ENCODE measurements at places on chromosomes 5 and 9.

DNA sequence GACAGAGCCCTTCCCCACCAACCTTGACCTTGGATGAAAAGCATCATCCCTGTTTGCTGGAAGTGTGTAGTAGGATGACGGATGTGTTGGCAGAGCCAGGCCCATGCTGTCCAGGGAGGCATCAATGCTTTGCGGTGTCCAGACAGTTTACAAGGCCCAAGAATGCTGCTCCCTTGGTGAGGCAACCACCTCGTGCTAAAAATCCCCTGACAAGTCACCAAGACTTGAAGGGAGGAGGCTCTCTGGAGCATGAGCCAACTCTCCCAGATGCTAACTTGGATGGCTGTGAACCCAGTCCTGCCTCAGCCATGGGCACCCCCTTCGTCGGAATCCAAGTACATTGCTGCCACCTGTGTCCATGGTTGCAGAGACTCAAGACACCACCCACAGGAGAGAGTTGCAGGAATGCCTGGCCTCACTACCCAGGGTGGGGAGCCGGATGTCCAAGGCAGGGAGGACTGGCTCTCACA, 9.5 kb upstream of the NKD2 start:
- no peak for DNase-seq

GRCh38 chr5:159179529-159180305, 29.6 kb downstream of the RNF145 start:
- no peak for DNase-seq

DNA sequence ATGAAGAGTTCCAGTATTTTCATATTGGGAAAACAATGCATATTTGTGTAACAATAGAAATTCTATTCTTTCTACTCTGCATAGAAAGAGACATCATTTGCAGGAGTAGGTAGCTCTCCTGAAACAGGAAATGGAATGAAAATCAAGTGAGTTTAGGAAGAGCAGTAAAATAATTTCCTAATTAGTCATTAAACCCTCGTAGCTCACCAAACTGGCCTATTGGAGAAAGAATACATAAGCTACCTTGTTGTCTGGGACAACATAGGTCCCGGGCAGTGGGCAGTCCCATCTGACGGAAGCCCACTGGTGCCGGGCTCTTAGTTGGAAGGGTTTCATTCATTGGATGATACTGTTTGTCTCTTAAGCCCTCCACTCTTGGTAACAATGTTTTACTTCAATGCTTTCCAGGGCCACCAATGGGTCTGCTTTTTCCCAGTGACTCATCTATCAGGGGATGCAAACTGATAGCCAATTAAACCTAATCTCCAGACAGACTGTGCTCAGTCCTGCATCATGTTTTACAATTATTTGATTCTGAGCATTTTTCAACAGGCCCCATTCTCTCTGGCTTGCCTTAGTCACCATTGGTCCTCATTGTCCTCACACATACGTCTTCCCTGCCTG, 46.5 kb downstream of the GNA14 start:
- no peak for DNase-seq

- no peak for DNase-seq
These were observed 30.9 kb downstream of the KCTD16 start for GRCh38 chr5:144201588-144201987.

DNA sequence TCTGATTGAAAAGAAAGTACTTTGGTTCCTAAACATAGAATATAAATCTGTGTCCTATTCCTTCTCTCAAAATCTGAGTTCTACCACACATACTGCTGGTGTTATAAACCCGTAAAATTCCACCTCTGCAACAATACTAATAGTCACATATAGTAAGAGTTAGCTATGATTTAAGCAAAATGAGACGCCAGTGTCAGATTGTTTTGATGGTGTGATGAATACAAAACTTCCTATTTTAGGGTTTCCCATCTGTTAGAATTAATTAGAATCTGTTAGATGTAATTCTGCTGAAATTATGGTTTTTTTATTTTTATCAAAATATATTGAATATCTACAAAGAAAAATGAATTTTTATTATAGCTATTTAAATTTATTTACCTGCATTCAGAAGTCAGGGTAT, 26.7 kb downstream of the ARSK start:
- no peak for DNase-seq

GRCh38 chr9:72257814-72258213, 107.2 kb downstream of the ZFAND5 start:
- DNase-seq = no peak

- DNase-seq = no peak
These were observed 95.7 kb upstream of the EGFLAM start for GRCh38 chr5:38162625-38163024.

DNA sequence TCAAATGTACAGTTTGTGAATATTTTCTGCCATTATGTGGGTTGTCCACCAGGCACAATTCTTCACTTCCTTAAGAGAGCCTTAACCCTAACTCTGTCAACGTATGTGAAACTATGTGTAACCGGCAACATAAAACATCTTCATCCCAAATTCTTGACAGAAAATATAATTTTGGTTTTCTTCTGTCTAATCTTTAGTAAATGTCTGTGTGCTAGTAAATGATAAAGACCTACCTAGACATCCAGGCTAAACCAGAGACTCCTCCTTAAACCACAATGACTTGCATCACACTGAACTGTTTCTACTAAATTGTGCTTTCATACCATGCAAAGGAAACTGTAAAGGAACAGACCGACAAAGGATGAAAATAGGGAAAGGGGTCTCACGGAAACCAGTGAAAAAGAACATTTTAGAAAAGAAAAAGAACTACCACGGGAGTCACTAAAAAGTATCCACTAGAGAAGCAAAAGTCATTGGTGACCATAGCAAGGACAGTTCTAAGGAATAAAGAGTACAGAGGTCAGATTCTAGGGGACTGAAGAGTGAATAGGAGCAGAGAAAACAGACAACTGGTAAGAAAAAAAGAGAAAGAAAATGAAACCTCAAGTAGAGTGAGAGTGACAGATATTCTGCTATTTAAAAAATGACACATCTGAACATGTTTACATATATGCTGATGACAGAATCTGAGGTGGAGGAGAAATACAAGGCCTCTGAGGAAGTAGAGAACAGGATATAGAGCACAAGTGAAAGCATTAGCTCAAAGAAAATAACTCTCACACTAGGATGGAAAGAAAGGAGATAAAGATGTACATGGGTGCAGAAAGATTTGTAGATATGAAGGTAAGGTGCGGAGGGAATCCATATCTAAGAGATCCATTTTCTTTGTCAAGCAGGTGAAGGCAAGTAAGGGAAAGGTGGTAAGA, 49.4 kb downstream of the FNIP1 start:
- no peak for DNase-seq

DNA sequence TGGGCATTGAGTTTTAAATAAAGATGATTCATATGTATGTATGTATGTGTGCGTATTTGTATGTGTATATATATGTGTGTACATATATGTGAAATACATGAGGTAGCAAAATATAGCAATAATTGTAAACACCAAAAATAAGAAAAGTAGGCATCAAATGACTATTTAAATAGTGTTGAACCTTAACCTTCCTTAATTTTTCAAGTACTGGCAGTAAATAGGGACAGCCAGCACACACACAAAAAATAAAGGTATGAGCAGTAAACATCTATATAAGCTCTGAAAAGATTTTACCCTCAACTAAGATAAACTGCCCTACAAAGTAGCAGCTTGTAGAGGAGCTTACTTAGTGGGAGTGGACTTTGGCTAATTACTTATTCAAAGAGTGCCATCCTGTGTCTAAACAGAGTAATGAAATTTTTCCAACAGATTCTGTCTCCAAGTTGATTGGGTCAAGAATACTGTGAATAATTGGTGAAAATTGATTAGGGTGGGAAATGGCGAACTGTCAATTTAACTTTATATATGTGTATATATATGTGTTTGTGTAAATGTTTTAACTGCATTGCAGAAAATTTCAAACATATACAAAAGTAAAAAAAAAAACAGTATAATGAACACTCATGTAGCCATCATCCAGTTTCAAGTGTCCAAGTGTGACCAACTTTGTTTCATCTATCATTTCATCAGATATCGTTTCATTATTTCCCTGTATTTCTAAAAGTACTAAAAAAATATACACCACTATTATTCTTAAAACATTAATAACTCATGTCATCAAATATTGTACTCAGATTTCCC, 2.0 kb upstream of the ADAMTS6 start:
- DNase-seq = peak; percentile 68

DNA sequence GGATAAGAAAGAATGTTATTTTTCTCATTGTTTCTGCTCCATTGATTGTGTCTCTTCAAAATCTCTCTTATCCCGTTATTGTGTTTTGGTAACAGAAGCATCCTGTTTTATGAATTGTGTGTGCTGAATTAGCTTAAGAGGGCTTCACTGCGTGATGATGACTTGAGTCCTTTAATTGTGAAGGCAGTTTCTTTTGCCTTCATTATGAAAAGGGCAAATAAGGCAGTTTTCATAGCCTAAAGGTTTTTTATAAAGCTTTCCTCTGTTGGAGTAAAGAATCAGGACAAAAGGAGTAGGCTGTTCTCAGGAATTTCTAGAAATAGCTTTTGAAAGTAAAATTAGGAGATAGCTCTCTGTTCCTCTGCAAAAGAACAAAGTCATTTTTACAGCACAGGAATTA, 169.8 kb downstream of the FOCAD start:
- no peak for DNase-seq

DNA sequence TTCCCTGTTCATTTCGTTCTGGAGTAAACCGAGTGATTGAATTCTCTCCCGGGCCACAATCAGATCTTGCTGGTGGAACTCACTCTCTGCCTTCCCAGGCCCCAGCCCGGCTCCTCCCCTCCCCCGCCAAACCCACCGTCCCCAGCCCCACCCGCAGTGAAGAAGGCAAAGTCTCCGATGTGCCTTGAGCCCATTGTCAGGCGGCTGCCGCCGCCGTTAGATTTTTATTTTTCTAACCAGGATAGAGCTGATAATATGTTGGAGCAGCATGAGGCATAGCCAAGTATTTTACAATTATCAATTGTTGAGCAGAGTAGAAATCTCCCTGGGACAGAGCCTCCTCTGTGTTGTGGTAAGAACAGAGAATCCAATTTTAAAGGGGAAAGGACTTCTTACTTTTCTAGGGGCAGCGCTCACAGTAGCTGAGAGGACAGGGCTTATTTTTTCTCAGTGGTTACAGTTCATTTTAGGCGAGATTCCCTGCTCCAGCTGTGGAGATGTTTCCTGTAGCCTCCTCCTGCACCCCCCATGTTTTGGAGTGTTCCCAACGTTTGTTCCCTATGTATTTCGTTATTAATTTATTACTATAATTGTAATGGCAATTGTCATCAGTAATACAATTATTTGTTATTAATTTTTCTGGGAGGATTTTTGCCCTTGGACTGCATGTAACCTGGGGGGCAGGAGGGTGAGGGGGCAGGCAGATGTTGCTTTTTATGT, 1.3 kb downstream of the PSAT1 start:
- DNase-seq = no peak

- no peak for DNase-seq
These were observed 15.9 kb downstream of the NFIL3 start for GRCh38 chr9:91407580-91408318.

- DNase-seq = no peak
These were observed 42.9 kb upstream of the MEF2C start for GRCh38 chr5:88925692-88926490.

DNA sequence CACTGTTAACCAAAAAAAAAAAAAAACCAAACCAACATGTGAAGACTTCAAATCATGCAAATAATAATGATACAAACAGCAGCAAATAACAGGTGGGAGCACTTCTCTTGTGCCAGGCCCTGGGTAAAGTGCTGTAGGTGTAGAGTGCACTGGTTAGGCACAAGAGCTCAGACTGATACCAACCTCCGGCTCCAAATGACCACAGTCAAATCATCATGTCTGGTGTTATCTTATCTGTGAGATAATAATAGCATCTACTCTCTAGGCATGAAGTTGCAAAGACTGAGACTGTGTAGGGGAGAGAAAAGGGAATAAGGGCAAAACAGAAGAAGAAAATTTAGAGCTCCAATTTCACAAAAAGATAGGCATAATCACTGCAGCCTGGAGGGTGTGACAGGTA, 159.5 kb downstream of the ARL15 start:
- no peak for DNase-seq

- no peak for DNase-seq
These were observed 119.7 kb upstream of the SPATA31C2 start for GRCh38 chr9:88258024-88258423.

- no peak for DNase-seq
These were observed 132.5 kb downstream of the ZSWIM6 start for GRCh38 chr5:61464512-61464911.

GRCh38 chr9:101428909-101429308, 6.7 kb downstream of the ALDOB start:
- no peak for DNase-seq

DNA sequence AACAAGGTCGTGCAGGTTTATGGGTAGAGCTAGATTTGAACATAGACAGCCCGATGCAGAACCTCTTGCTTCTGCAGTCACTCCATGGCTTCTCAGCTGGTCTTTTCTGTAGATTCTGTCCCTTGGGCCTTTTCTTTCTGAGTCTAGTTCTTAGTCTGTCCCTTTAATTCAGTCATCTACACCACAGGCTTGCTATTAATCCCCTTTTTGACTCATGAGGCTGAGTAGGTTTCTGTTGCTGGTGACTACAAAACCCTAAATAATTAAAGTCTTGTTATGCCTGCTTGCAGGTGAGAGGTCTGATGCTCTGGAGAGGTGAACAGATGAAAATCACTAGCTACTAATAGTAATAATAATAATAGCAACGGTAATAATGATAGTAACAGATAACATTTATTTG, 19.3 kb upstream of the STRBP start:
- DNase-seq = no peak

GRCh38 chr9:134407121-134407779, 81.0 kb downstream of the RXRA start:
- peak; percentile 39 for DNase-seq

- DNase-seq = no peak
These were observed 86.9 kb downstream of the UGCG start for GRCh38 chr9:111983484-111983908.

DNA sequence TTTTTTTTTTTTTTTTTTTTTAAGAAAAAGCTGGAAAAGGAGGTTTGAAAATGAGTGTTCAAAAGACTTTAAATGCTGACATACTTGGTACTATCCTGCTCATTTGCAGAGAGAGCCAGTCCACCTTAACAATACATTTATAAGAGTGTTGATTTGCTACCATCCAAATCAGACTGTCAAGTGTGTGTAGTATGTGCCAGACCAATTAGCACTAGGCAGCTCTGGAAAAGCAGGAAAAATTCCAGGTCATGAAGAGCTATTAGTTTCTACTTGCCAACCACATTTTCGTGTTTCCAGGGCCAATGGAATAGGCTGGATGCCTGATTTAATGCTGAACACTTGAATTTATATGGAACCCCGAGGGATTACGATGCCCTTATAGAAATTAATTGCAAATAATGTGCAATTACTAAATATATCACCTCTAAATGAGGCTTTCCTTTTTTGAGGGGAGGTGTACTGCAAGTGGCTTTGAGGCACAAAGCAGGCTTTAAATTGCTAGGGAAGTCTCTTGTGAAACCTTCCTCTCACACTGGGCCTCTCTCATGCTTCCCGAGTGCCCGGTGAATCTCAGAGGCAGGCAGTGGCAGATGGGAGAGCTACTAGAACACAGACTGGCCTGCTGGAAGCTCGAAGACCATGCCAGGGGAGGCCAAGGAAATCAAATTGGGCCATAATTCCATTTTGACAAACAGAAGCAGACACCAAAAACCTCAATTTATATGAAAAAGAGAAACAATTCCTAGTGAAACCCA, 178.7 kb downstream of the PPP2R2B start:
- DNase-seq = peak; percentile 74
